Hepatic stellate cell (primary cell): ENCODE measurements at places on chromosomes 1 and 21.

- DNase-seq, result no peak
Observed at GRCh38 chr21:16837721-16838120, 675.1 kb upstream of the CXADR start.

GRCh38 chr21:45282283-45283034 lies 5.2 kb downstream of the POFUT2 start:
- DNase-seq, result no peak

DNA sequence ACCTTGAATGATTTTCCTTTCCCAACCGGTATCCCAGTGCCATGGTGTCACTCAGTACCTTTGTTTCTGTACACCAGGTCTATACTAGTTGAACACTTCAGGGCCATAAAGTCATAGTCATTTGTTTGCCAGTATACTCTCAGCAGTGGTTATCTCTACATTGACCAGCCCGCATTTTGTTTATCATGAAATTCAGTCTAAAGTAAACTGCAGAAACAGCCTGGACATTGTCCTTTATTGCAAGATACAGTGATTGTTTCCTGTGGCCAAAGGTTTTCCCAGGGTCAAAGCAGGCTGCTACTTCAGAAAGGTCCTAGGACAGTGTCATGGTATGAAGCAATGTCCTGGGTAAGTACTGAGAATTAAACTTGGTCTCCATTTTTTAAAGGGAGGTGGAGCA lies 407.4 kb downstream of the RWDD3 start:
- no peak for DNase-seq

DNA sequence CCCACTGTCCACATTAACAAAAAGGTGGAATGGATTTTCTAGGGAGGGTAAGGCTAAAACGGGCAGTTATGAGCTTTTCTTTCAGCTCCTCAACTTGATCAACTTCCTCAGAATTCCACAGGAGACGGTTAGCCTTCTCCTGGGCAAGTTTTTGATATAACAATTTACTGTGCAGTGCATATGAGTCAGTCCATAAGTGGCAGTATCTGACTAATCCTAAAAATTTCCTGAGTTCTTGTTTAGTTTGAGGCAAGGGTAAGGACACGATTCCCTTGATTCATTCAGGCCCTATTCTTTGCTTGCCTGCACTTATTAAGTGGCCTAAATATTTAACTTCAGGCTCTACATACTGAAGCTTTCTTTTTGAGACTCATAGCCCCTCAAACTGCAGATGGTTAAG lies 6.2 kb upstream of the AADACL3 start:
- no peak for DNase-seq

DNA sequence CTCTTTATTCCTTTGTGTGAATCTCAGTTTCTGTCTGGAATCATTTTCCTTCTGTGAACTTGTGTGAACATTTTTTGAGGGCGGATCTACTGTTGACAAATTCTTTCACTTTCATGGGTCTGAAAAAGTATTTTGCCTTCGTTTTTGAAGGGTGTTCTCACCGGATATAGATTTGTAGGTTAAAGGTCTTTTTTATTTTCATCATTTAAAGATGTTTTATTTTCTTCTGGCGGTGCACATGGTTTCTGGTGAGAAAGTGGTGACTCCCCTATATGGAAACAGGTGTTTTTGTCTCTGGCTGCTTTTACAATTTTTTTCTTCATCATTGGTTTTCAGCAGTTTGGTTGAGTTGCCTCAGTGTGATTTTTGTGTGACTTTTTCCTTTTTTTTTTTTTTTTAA lies 94.9 kb downstream of the DYRK1A start:
- DNase-seq, result no peak

DNA sequence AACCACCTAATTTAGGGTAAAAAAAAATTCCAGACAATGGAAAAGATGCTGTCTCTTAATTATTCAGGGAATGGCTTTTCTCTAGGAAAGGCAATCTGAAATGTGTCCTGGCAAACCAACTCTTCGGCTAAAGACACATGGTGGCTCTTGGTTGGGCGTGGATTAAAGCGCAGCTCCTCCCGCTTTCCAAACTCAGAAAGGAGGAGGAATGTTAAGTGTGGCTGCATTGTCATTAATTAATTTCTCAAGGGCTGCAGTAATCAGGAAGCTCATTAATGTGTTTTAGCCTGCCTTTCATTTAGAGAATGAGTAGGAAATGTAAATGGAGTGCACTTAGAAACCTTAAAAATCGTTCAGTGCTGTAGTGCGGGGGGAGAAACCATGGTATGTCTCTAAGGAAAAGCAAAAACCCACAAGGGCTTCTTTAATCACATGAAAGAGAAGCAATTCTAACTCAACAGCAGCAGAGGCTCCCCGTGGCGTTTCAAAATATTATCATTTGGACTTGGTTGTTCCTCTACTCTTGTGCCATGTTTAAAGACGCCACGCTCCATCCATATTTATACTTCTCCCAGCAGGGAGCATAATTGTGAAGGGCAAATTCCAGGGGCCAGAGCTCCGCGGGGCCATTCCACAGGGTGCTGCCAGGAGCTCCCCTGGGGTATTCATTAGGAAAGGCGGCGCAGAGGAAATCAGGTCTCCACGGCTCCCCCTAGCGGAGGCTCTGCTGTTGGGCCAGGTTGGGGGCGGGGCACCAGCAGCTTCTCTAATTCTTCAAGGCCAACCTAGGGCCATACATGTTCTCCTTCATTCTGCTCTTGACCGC lies 91.9 kb upstream of the SSX2IP start:
- DNase-seq, result peak; percentile 71

DNA sequence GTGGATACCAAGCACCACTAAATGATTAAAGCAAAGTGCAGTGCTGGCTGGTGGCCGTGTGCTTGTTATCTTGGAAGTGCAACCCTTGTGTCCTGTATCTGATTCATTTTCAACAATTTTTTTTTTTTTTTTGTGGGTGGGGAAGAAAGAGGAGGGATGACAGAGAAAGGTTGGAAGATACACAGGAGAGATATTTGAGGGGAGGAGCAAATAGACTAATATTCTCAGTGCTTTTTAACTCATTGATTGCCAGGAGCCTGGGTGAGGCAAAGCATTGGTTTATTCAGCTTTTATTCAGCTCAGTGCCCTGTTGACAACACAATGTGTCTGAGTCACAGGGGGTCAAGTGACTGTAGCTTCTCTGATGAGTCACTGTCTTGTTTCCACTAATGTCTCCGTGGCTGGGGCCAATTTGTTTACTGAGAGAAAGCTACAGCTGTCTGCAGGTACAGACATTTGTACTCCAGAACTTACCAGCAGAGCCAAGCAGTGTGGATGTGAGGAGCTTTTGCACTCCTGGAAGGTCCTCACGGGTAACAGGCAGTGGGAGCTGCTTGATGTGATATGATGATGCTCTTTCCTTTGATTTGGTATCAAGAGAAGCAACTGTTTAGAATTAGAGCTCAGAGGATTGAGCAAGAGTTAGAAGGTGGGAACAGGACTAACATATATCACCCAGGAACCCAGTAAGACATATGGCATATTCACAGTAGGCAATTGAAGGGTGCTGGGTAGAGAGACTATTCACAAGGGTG lies 23.6 kb upstream of the DNM3 start:
- peak; percentile 40 for DNase-seq

DNA sequence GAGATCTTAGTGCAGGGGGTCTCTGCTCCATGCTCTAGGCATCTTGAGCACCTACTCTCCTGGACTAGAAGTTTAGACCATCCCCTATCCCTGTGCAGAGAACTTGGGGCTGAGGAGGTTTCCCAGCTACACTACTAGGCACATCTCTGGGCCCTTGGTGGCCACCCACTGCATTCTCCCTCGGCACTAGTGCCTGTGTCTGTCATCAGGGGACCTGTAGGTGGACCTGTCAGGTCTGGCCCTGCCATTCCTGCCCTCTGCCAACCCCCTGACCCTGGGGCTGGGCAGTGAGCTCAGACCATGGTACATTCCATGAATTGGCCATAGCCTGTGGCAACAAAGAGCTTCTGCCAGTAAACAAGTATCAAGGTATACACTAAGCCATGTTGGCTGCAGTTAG lies 269.1 kb downstream of the AKT3 start:
- no peak for DNase-seq

GRCh38 chr1:211066781-211067384 lies 67.1 kb downstream of the KCNH1 start:
- DNase-seq, result no peak

- no peak for DNase-seq
Observed at GRCh38 chr21:37232274-37233018, 34.7 kb downstream of the VPS26C start.

GRCh38 chr1:151584278-151584677 lies 27.6 kb upstream of the SNX27 start:
- DNase-seq, result no peak

DNA sequence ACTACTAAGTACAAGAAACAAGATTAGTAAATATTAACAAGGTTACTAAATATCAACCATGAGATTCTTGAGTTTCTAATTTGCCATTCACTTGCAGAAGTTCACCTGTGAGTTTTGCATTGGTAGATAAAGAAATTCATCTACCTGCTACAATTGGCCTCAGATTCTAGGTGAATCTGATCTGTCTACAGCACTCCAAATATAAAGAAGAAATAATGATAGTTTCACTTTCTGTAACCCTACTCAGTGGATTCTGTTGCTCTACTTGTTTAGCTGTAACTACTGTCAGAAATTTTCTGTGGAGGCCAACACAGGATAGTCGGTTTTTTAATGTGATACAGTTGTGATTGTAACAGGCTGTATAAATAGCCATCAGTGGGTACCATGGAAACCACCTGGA lies 118.6 kb downstream of the NR5A2 start:
- DNase-seq, result no peak

DNA sequence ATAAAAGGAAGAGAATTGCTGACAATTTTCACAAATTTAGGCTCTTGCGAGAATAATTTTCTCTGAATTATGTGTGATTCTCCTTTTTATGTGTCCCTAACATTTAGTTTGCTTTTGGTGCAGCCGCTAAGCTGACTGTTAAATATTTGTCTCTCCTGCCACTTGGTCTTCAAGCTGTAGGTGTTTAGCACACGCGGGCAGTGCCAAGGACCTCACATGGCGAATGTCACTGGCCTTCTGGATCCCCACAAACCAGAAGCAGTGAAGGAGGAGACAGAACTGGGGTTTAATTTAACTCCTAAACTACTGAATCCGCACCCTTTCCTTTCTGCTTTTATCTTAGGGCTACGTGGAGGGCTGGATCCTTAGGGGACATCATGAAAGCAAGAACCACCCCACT lies 120.0 kb downstream of the KAZN start:
- no peak for DNase-seq

DNA sequence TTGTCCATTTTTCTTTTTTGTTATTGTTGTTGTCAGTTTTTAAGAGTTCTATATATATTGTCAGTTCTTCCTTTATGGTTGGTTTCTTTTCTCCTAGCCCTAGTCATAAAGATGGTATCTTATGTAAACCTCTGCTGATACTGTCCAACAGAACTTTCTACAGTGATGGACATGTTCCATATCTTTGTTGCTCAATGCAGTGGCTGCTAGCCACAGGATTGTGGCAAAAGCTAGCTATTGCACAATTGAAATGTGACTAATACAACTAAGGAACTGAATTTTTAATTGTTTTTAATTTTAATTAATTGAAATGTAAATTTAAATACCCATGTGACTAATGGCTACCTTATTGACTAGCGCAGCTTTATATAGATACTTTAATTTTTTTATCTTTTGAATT lies 411.8 kb upstream of the PTBP2 start:
- no peak for DNase-seq

GRCh38 chr1:220922951-220923350 lies 43.7 kb downstream of the HLX start:
- no peak for DNase-seq

DNA sequence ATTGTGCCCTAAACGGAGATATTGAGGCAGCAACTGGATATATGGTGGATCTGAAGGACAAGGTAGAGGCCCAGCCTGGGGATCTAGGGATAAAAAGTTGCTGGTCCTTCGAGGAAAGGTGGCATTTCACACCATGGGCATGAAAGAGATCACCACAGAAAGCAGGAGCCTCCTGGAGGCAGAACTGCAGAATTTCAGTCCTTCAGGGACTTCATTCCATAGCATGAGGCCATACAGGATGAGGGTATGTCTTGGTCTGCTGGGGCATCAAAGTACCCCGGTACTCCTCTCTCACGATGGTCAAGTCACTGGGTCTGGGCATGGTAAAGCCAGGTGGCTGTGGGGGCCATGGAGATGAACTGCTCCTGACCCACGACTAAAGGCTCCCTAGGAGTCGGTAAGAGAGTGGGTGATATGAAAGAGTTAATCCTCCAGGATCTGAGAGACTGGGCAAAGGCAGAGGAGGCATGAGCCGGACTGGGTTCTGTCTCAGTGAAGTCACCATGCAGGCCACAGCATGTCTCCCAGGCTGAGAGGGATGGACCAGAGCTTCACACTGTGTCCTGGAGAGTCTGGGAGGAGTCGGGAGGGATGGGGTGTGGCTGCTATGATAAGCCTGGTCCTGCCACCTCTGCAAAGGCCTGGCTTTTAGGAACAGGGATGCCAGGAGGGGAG lies 5.8 kb upstream of the SPRR5 start:
- no peak for DNase-seq

DNA sequence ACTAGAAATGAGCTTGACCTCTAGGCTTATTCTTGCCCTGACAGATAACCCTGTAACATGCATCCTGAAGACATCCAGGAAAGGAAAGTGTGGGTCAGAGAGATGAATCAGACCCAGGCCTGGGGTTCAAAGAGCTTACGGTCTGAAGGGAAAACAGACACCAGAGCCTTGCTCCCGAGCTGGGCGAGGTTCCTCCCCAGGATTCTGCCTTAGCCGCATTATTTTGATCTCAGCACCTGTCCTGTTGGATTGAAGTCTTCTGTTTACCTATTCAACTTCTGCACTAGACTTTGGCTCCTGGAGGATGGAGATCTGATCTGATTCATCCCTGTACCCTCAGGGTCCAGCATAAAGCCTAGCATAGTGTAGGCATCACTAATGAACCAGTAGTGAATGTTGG lies 1.9 kb downstream of the CYP4B1 start:
- no peak for DNase-seq

DNA sequence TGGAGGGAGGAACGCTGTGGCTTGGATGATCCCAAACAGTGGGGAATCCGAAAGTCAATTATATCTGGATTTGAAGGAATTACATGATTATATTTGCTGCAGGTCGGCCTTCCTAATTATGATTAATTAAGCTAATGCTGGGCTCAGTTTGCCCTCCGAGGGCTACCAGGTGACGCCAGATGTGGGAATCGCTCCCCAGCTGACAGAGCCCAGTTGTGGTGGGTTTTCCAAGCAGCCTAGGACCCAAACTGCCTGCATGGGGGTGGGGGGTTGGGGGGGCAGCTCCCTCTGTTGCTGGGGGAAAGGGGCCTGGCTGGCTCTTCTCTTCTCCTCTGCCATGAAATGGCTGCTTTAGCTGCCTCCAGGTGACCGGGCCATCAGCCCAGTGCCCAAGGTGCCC lies 147.6 kb upstream of the C1orf174 start:
- no peak for DNase-seq

GRCh38 chr21:29125191-29125590 lies 5.3 kb upstream of the MAP3K7CL start:
- DNase-seq, result no peak

- no peak for DNase-seq
Observed at GRCh38 chr1:58524353-58524945, 22.1 kb downstream of the OMA1 start.

DNA sequence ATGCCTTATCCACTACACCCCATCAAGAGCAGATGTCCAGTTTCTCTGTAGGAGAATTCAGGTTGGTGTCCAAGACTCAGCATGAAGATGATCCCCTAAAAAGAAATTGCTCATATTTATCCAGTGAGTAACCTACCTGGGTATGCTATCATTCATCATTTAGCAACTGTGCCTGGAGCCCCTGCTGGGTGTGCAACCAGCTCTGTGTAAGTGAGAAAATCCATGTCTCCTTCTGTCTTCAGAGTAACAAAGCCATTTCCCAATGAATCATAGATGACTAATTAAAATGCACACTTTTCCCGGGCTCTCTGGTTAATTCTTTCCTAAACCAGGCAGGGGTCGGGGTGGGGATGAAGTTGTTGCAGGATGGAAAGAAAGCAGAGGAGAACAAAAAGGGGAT lies 35.8 kb downstream of the OLFML3 start:
- DNase-seq, result no peak
